Cardiac fibroblast (primary cell): ENCODE measurements at places on chromosomes 5 and 9.
A peak's percentile ranks its signal among the peaks of the same experiment; 100 is the strongest.

GRCh38 chr9:120484162-120484561, 95.8 kb downstream of the CDK5RAP2 start:
- DNase-seq, result no peak

- DNase-seq, result no peak
Measured at GRCh38 chr9:76313771-76314170, 80.5 kb downstream of the RFK start.

- DNase-seq, result no peak
Measured at GRCh38 chr9:134735441-134736175, 94.0 kb downstream of the COL5A1 start.

- no peak for DNase-seq
Measured at GRCh38 chr5:16025681-16026080, 153.9 kb downstream of the MARCHF11 start.

- DNase-seq, result no peak
Measured at GRCh38 chr5:15902066-15902465, 277.5 kb downstream of the MARCHF11 start.

- peak; percentile 39 for DNase-seq
Measured at GRCh38 chr5:149732324-149733128, 2.4 kb downstream of the PPARGC1B start.

GRCh38 chr9:278651-279050, 64.0 kb downstream of the DOCK8 start:
- no peak for DNase-seq

DNA sequence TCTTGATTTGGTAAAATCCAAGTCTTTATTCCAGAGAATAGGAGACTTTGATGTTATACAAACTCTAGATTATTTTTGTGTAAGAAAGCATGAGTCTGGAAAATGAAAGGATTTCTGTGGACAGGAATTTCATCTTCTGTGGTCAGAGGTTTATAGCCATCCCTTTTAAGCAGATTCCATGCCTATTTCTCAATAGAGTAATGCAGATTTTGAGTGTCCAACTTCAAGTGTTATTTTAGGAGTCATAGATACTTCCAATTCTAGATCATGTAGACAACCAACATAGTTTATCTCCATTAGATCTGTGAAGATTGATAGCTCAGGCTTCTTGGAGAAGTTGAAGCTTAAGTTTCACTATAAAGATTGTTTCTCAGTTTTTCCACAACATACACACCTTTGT, 379.7 kb downstream of the PSAT1 start:
- DNase-seq, result no peak

- DNase-seq, result peak; percentile 16
Measured at GRCh38 chr5:79512049-79512448, 1.9 kb downstream of the HOMER1 start.

GRCh38 chr5:55724281-55724680, 12.2 kb upstream of the SLC38A9 start:
- no peak for DNase-seq

GRCh38 chr5:143592648-143593047, 189.2 kb upstream of the NR3C1 start:
- peak; percentile 63 for DNase-seq

DNA sequence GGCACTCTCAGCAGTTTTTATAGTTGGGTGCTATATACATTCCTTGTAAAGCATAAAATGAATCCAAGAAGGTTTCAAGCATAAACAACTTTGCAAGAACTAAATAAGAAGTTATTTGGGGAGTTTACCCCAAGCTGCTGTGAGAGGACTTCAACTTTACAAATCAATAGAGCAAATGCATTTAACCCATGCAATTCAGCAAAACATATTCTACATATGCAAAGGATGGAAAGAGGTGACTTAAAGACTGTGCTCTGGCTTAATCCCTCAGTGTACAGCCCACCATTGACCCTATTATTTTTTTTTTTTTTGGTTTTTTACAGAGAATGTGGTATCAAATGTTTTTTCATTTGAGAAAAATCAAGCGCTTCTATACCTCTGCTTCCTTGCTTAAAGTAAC, 736.5 kb downstream of the CETN3 start:
- DNase-seq, result no peak

- DNase-seq, result no peak
Measured at GRCh38 chr9:70753311-70753710, 338.9 kb upstream of the KLF9 start.

GRCh38 chr5:136226401-136226800, 33.4 kb upstream of the SMIM32 start:
- no peak for DNase-seq

GRCh38 chr9:33721674-33722358, 73.5 kb upstream of the PRSS3 start:
- peak; percentile 86 for DNase-seq

DNA sequence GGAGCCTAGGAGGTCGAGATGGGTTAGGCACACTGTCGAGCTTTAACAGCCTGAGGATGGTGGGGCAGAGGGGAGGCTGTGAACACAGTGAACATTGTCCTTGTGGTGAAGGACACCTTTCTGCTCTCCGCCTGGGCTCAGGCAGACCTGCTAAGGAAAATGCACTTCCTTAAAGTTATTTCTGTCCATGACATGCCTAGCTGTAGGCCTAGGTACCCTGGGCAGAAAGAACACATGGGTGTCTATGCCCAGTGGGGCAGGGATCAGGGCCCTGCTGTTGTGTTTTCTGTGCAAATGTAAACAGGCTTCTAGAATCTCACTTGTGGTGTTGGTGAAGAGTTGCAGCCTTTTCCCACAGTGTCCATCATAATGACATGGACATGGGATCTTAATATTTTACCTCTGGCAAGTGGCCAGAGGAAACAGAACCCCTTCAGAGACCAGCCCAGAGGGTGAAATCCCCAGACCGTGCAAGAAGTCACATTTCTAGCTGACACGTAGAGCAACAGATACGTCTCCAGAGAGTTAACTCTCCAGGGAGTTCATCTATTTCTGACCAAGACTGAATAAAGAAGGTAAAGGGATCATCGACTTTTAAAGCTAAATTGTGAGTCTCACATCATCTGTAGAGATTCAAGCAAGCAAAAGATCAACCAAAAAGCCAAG, 79.2 kb downstream of the C9orf152 start:
- peak; percentile 72 for DNase-seq

GRCh38 chr9:91842358-91843049, 107.5 kb downstream of the ROR2 start:
- no peak for DNase-seq

DNA sequence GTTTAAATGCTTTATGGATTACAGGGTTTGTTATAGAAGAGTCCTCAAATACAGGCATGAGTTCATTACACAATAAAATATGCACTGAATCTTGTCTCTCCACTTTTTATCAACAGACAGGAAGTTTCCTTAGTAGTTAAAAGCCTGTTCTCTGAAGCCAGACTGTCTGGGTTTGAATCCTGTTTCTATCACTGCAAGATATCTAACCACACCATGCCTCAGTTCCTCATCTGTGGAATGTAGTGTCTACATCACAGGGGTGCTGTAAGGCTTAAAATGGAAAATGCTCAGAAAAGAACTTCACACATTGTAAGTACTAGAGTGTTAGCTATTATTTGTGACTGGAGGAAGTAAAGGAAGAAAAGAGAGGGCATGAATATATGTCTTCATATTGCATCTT, 9.3 kb downstream of the LIX1 start:
- DNase-seq, result no peak

DNA sequence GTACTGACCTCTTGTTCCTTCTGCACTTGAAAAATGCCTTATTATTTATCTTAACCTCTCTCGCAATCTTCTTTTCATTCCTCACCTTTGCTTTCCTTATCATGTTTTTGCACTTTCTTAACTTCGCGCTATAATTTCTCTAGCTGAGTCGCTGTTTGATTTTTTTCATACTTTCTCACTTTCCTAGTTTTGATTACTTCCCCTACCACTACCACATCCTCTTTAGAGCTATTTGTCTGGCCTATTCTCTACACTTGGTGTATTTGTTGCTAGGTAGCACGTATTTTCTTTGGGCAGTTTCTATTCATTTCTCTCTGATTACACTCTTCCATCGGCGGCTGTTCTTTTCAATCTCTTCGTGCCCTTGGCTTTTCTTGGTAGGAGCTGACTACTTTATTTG, 611.8 kb downstream of the BNC2 start:
- no peak for DNase-seq

GRCh38 chr5:1262381-1262780, 32.5 kb downstream of the TERT start:
- DNase-seq, result peak; percentile 27

GRCh38 chr5:139842321-139842720, 46.7 kb downstream of the PSD2 start:
- DNase-seq, result no peak

DNA sequence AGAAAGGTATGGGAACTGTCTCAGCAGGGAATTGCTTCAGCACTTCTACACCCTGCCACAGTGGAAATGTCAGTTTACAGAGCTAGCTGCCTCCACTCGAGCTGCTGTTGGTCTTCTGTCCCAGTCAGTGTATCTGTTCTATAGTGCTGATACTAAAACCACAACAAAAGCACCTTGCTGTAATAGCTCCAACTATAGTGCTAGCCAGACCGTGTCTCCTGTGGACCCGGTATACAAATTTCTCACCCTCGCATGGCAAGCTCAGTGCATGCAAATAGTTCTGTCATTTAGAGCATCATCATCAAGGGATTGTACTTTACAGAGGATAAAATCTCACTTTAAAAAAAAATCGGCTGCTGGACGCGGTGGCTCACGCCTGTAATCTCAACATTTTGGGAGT, 51.5 kb upstream of the IQGAP2 start:
- DNase-seq, result no peak

DNA sequence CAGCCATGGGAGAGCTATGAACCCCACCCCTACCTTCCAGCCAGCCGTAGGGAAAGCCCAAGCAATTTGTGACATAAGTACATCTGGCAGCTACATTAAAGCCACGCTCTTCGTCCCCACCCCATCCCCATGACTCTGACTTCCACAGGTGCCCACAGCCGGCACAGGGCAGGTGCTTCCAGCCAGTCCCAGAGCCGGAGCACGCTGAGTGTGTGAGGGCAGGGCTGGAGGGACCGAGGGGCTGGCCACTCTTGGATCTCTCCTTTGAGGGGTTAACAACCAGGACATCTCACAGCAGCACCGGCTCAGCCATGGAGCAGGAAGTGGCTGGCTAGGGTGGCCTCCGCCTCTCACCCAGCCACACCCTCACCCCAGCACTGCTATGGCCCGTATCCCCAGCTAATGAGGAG, 2.4 kb upstream of the FAM78A start:
- DNase-seq, result no peak

DNA sequence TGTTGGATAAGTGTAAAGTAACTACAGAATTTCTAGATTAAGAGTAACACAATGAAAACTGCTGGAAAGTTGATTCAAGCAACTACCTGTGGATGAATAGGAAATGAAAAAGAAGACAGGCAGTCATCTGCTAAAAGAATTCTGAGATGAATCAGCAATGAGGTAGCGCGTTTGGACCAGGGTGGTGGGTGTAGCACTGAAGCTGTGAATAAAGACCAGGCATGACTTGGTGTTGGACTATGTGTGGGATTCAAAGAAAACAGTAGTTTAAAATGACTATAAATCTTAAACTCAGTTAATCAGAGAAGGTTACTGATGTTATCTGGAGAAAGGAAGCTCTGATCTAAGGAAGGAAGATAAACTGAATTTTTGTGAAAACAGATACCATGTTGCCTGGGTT, 159.8 kb downstream of the FBN2 start:
- peak; percentile 29 for DNase-seq

GRCh38 chr9:38251036-38251860, 141.3 kb upstream of the ALDH1B1 start:
- DNase-seq, result no peak

- DNase-seq, result no peak
Measured at GRCh38 chr5:92704590-92704989, 876.4 kb downstream of the NR2F1-AS1 start.

GRCh38 chr5:87252283-87252605, 15.4 kb upstream of the RASA1 start:
- no peak for DNase-seq

DNA sequence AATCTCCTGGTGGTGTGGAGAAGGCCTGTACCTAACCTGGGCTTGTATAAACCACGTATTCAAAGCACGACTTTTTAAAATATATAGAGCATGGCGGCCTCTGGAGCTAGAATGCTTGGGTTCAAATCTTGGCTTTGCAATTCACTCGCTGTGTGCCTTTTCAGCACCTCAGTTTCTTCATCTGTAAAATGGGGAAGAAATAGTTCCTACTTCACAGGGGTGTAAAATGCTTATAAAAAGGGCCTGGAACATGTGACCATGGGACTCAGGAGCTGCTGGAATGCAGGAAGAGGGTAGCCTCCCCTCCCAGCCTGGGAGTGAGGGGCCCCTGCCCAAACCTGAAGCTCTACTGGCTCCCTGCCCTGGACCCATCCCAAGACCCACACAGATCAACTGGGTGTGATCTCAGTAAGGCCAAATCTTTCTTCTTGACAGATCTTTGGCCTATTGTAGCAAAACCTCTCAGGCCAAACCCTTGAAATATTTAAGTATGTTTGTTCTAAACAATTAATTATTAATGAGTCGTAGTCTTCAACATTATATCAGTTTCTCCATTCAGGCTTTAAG, 269.0 kb downstream of the ZSWIM6 start:
- peak; percentile 46 for DNase-seq

- no peak for DNase-seq
Measured at GRCh38 chr9:112295174-112295573, 38.2 kb downstream of the PTBP3 start.

DNA sequence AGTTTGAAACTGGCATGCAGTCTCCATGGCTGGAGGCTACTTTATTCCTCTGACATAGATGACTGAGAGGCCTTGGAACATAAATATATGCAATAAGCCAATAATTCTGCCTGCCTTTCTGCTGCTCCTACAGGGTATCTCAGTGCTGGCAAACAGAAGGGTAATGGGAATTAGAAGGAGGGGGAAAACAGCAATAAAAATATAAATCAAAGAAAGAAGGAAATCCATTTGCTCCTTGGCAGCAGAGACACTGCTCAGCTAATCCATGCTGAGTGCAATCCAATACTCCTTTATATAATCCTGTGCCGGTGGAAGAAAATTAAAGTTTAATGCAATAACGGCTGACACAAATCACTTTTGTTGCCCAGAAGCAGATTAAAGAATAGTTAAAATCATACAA, 478.9 kb downstream of the SPATA31D1 start:
- DNase-seq, result no peak

- no peak for DNase-seq
Measured at GRCh38 chr5:33328818-33329217, 111.9 kb upstream of the TARS1 start.
